HCT116 (cell line): ENCODE measurements at places on chromosomes 3 and 15.

DNA sequence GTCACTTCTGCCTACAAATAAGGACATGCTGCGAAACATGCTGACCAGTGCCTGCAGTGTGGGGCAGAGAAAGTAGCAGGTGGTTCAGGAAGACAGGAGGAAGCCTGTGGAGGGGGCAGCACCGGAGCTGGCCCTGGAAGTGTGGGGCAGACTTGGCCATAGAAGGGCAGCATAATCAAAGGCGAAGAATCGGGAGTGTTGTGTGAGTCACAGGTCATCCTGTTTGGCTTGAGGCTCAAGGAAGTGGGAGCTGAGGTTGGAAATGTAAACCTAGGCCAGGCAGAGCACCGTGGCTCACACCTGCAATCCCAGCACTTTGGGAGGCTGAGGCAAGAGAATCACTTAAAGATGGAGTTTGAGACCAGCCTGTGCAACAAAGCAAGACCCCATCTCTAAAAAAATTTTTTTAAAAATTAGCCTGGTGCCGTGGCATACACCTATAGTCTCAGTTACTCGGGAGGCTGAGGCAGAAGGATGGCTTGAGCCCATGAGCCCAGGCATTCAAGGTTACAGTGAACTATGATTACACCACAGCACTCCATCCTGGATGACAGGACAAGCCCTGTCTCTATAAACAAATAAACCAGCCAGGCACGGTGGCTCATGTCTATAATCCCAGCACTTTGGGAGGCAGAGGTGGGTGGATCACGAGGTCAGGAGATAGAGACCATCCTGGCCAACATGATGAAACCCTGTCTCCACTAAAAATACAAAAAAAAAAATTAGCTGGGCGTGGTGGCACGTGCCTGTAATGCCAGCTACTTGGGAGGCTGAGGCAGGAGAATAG is 54.0 kb downstream of the FAM43A start:
- peak; percentile 10 for DNase-seq

GRCh38 chr3:196501316-196502044 is 2.1 kb downstream of the RNF168 start:
- no peak for DNase-seq

DNA sequence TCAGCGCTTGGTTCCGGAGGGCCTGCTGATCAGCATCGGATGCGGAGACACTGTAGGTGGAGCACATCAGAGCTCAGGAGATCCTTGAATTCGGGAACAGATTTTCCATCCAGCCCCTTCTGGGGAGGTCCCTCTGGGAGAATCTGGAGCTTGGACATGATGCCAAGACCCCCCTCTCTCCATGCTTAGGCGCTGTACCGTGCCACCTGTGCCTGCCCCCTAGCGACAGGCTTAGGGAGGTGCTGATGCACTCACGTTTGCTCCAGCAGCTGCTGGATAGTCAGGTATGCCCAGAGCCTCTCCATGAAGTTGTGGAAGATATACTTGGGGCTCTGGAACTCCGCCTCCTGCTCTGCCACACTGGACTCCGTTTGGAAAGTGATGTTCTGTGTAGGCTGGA is 9.7 kb downstream of the ITIH4 start:
- peak; percentile 12 for DNase-seq

DNA sequence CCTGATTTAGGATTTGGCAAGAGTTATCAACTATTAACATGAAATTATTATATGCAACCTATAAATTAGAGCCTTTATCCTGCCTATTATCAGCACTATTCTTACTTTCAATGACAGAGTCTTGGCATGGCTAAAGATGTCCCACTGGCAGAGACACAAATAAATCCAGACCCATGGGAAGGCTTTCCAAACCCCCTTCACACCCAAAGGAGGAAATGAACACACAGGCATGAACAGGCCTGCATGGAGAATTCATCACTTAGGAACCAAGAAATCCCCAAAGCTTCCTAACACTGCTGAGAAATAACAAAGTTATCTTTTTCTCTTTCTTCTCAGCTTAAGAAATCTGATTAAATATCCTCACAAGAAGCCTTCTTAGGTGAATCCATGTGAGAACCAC is 213.9 kb downstream of the OCA2 start:
- no peak for DNase-seq

DNA sequence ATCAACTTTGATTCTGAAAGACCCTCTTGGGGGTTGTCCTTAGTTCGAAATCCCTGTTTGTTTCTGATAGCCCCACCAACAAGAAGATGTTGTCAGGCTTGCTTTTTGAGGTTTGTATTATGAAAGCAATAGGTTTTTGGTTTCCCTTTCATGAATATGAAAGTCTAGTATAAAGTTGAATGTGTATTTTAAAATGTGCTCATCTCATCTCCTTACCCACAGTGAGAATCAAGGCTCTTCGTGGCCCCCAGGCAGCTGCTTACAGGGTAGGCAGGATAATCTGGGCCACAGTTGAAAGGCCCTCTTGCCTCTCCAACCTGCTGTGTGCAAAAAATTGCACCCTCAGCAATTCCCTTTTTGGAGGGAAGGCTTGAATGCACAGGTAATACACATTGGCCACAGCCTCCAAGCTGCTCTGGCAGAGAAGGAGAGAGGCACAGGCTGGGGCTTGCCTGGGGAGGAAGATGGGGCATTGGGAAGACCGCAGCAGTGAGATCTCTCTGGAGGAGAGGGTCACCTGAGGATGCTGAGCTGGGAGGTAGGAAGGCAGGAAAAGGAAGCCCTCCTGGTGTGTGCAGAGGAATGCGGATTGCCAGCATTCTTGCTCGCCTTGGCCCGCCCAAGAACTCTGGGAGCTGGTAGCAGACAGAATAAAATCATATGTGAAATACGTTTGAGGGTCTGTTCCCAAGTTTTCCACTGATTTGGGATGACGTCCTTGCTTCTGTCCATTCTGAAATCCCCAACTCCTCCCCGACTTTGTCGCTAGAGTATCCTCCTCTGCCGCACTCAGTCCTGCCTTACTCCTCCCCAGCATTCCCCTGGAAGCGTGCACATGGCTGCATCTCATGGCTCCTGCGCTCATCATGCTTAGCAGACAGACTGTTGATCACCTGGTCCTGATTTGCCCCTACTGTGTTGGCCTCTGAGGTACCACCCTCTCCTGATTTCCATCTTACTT is 196.4 kb downstream of the RPLP1 start:
- DNase-seq = no peak
